ENCODE measurements at places on chromosomes 1 and 21.

- no peak for DNase-seq
Observed at GRCh38 chr1:57079454-57080157, 113.8 kb upstream of the C8B start.

DNA sequence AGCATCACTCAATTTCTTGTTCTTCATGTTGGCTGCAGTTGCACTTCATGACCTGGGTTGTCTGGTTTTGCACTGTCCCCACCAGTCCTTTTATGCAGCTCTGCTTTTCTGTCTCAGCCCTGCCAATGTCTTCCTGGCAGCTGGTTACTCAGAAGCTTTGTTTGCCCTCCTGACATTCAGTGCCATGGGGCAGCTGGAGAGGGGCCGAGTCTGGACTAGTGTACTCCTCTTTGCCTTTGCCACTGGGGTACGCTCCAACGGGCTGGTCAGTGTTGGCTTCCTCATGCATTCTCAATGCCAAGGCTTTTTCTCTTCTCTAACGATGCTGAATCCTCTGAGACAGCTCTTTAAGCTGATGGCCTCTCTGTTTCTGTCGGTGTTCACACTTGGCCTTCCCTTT lies 6.6 kb downstream of the PIGV start:
- no peak for DNase-seq

DNA sequence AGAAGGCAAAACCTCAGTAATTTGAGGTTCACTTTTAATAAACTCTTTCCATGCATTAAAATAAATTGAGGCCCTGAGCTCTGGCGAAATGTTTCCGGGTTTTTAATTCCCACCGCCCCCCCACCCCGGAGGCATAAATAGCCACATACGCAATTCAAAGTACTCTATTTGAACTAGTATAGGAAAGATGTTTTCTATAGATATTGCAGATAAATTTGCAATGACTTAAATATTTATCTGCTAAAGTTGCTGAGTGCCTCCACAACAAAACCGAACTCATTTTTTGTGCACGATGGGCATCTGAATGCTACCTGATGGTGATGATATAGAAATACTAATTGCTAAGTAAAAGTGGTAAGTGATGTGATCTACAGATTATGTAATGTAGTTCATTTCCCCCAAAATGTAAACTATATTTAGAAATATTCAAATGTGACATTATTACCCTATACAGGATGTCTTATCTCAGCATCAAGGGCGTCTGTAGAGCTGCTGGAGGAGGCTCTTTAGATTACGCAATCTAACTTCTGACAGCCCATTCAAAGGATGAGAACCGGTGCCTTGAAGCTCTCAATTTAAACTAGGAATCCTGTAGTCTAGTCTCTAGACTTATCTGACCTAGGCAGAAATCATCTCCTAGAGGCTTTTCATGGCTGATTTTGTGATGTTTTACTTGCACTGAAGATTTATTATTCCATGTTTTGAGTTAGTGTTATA lies 8.5 kb downstream of the IRF2BP2 start:
- no peak for DNase-seq

GRCh38 chr1:37746806-37747205 lies 18.1 kb downstream of the EPHA10 start:
- DNase-seq = no peak

- DNase-seq = no peak
Observed at GRCh38 chr1:101102426-101103156, 77.0 kb upstream of the DPH5 start.

DNA sequence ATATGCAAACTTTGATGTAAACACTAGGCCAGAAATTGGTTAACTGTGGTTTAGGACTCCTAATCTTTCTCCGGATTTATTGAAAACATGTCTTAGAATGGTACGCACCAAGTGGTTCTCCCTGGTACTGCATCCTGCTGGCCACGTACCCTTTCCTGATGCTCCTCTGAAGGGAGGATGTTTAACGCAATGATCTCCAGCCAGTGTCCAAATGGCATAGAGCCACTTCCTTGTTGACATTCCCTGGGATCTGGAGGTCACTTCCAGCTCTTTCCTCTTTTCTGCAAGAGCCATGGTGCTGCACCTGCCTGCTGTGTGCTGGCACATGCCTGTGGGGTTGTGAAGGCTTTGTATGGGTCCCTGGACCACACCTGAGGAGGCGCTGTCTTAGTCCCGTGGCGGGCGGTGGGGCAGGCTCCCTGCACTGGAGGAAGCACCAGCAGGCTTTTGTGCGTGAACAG lies 53.9 kb downstream of the GALNT2 start:
- DNase-seq = no peak

- DNase-seq = no peak
Observed at GRCh38 chr1:19616489-19616888, 27.6 kb upstream of the NBL1 start.

DNA sequence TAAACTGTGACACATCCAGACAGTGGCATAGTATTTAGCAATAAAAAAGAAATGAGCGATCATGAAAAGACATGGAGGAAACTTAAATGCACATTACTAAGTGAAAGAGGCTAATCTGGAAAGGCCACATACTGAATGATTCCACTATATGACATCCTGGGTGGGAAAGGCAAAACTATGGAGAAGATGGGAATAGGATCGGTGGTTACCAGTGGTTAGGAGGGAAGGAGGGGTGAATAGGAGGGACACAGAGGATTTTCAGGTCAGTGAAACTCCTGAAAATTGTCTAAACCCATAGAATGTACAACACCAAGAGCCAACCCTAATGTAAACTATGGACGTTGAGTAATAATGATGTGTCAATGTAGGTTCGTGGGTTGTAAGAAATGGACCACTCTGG lies 13.8 kb downstream of the AGT start:
- no peak for DNase-seq

GRCh38 chr1:235818632-235819136 lies 48.0 kb downstream of the LYST start:
- no peak for DNase-seq

- no peak for DNase-seq
Observed at GRCh38 chr21:45050345-45050796, 24.0 kb upstream of the ADARB1 start.

DNA sequence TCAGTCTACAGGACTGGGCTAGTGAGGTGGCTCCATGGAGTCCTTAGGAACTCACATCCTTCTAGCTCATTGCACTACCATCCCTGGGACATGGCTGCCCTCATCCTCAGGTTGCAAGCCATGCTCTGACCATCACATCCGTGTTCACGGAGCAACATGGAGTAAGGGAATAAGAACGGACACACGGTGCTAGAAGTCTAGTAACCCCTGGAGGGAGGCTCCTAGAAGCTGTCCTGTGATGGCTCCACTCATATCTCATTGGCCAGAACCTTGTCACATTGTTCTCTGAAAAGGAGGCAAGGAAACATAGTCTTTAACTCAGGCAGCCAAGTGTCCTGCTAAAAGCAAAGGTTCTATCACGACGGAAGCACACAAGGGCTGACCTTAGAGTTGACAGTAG lies 3.9 kb downstream of the MRAP start:
- no peak for DNase-seq

GRCh38 chr1:226021801-226022200 lies 22.7 kb upstream of the SDE2 start:
- DNase-seq = no peak

DNA sequence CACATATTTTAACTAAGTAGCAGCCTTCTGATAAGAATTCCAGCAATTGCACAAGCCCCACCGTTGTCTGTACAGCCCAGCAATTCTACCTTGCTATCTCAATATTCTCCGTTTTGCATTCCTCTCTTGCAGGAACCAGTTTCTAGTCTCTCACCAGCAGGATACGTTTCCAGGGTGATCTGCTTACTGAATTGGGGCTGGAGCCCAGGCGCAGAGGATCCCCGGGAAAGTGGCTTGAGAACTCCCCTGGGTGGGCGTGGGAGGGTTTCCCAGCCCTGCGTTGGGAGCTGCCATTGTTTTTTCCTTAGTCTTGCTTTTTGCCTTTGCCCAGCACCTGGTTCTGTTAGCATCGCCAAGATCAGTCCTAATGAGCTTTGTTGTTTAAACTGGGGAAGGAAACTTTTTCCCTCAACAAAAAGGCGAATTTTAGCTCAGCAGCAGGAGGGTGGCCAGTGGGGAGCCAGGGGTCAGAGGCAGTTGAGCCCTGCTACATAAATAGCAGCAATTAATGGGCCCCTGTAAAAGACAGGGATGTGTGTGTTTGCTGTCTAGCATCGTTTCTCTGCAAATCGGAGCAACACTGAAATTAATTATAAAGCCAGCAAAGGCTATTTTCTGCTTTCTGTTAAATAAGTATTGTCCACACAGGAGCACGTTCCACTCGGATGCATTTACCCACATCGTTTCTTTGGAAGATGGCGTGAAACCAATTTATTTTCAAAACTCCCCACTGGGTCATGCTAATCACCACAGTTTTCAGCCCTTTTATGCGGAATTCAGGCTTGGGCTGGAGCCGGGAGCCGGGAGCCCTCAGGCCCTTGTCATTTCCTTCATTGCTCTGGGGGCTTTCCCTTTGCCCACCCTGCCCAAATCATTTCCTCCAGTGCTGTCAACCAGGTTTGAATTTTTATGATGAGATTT lies 36.6 kb downstream of the HUNK start:
- DNase-seq = no peak

GRCh38 chr1:21077085-21077484 lies 99.6 kb downstream of the EIF4G3 start:
- no peak for DNase-seq

All from hematopoietic multipotent progenitor cell (in vitro differentiated cells).